ENCODE measurements at places on chromosomes 7 and 10.
A peak's percentile ranks its signal among the peaks of the same experiment; 100 is the strongest.

DNA sequence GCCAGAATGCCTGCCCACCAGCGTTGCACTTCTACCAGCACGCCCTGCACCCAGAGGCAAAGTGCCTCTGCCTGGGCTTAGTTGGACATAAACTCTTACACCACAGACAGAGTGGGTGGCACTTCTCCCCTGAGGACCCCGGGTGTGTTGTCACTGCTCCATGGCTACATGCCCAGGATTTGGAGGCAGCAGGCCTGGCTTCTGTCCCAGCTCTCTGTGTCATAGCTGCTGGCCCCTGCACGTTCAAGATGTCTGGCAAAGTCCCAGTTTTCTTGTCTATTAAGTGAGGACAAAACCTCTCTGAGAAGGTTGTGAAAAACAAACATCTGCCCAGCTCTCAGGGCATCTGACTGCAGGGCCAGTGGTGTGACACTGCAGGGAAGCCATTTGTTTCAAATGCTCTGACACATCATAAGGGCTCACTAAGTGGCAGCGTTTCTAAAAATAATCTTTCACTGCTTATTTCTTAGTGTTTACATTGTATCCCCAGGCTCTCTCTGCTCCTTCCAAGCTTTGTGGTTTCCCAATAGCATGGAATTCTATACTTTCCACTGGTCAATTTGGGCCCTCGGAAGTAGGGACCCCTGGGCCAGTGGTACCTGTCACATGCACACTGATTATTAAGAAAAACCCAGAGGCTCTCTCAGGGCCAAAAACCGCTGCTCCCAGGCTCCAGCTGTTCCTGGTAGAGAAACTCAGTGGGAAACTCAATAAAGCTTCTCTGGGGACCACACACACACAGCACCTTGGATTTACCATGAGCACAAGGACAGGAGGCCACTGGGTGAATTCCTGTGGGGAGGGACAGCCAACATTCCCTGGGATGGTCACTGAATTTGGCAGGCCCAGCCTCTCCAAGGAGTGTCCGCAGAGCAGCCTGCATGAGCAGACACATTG is 86.2 kb upstream of the ANLN start:
- no peak for DNase-seq

GRCh38 chr10:119103241-119103902 is 541 bp upstream of the DENND10 start:
- DNase-seq = no peak

DNA sequence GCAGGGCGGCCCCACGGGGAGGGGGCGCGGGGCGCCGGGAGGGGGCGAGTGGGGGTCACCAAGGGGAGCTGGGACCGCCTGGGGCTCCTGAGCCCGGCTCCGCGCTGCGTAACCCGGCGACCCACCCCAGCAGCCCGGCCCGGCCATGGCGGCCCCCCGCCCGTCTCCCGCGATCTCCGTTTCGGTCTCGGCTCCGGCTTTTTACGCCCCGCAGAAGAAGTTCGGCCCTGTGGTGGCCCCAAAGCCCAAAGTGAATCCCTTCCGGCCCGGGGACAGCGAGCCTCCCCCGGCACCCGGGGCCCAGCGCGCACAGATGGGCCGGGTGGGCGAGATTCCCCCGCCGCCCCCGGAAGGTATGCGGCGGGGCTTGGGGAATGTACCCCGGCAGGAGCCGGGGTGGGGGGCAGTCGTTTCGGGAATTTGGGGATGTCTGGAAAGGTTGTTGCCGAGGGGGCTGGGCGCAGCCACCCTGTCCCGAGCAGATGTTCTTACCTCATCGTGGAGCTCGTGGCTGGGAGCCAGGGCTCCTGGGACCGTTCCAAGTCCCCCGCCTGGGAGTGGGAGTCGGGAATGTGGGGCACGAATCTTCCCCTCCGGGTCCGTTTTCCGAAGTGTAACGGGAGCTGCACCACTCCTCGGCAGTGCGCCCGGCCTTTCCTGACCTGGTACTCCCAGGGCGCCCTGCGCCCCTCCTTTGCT is 431 bp downstream of the ZYX start:
- no peak for DNase-seq

GRCh38 chr7:75943864-75944263 is 28.9 kb downstream of the POR start:
- DNase-seq = no peak

DNA sequence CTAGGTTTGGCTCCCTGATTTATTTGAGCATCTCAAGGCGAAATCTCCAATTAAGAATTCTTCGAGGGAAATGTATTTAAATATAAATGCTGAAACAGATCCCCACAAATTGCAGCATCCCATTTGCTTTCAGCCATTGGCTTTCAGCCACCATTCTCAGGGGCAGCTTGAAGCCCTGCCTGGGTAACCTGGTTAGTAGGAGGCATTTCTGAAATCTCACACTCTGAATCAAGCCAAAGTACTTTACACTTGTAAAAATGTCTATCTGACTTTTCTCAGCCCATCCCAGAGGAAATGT is 49.1 kb downstream of the GCC1 start:
- no peak for DNase-seq

- DNase-seq = no peak
These were observed 46.1 kb upstream of the CACUL1 start for GRCh38 chr10:118800920-118801319.

GRCh38 chr10:113267619-113268562 is 285.0 kb upstream of the HABP2 start:
- no peak for DNase-seq

GRCh38 chr10:6300106-6300783 is 97.5 kb downstream of the PFKFB3 start:
- DNase-seq = no peak

GRCh38 chr10:49071160-49071761 is 44.1 kb downstream of the VSTM4 start:
- DNase-seq = no peak

DNA sequence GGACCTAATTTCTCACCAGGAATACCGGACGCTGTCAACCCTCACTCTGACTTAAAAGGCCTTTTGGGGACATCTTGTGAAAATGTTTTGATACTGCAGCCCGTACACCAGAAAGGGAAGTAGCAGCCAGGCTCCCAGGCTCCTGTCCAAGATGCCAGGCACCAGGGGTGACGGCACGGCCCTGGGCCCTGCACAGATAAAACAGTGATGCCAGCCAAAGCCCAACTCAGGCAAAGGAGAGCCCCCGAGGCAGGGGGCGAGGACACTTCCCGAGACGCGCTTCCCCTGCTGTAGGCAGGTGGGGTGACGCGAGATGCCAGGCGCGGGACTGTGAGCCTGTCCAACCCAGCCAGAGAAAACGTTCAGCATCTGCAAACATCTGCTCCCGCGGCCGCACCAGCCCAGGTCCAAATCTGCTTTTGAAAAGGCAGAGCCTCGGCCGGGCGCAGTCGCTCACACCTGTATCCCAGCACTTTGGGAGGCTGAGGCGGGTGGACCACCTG is 15.7 kb downstream of the ZFAND2A start:
- DNase-seq = no peak

GRCh38 chr10:100510533-100511308 is 8.9 kb downstream of the SEC31B start:
- DNase-seq = peak; percentile 33

DNA sequence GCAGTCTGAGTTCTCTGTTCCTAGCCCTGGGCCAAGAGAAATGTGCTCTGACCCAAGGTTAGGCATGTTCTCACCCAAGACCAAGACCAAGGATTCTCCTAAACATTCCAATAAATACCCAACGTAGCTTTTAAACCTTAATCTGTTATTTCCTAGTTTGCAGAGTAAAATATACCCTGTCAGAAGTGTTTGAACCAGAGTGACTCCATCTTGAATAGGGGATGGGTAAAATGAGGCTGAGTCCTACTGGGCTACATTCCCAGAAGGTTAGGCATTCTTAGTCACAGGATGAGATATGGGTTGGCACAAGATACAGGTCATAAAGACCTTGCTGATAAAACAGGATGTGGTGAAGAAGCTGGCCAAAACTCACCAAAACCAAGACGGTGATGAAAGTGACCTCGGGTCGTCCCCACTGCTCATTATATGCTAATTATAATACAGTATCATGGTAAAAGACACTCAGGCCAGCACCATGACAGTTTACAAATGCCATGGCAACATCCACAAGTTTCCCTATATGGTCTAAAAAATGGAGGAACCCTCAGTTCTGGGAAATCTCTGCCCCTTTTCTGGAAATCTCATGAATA is 27.7 kb downstream of the PLXNA4 start:
- DNase-seq = no peak

DNA sequence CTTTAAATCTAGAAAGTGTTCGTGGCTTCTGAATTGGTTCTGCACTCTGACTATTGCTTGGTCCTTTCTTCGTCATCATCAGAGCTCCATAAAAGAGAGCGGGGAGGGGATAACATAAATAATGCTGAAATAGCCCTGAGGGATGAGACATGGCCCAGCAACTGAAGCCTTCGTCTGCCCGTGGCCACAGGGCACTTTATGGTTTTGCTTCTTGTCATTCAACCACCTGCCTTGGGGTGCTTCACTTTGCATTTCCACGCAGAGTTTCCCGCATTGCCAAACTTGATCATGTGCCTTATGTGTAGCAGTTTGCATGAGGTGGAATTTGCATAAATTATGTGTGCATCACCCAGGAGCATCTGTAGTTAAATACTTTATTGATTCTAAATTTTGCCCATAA is 15.9 kb downstream of the GSTO2 start:
- no peak for DNase-seq

DNA sequence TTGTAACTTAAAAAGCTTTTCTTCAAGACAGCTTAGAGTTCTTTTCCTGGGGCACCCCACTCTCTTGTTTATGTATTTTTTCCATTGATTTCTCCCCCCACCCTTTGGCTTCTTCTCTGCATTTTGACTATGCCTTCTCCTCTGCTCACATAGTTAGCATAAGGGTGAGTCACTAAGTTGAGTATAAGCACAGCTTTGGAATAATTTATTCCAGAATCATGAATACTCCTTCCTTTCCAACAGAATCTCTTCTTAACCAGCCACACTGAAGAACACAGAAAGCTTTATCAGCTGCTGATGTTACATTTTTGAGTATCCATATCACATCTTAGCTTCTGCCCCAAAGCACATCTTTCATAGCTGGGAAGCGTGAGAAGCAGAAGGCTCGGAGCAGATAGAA is 449.5 kb upstream of the MKI67 start:
- DNase-seq = no peak

- no peak for DNase-seq
These were observed 39.9 kb downstream of the PLEKHA8 start for GRCh38 chr7:30068117-30068516.

DNA sequence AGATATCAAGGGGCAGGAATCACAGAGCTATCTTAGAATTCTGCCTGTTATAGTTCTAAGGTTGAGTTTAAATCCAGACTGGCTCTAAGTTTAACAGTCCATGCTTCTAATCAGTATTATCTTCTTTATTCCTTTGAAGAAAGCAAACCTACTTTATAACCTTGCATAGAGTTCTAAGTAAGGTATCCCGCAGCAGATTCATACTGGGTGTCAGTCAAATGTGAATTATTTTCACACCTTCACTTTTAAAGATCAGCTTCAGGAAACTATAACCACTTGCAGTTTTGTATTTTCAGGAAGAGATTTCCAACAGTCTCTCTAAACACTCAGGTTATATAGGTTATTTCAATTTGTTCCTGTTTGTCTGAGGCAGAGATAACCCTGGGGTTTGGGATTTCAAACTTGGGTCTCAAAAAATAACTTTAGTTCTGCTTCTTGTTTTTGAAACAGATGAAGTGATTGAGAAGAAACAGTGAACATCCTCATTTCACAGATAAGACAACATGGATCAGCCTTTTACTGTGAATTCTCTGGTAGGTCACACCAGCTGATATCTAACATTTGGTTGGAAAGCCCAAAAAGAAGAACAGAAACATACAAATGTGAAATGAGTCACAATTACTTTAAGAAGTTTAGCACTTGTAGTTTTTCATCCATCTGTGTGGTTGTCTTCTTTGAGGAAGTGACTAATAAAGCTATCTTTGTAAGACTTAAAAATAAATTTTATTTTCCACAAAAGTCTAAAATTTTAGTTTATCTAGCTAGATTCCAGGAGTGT is 21.4 kb downstream of the STAMBPL1 start:
- DNase-seq = no peak

DNA sequence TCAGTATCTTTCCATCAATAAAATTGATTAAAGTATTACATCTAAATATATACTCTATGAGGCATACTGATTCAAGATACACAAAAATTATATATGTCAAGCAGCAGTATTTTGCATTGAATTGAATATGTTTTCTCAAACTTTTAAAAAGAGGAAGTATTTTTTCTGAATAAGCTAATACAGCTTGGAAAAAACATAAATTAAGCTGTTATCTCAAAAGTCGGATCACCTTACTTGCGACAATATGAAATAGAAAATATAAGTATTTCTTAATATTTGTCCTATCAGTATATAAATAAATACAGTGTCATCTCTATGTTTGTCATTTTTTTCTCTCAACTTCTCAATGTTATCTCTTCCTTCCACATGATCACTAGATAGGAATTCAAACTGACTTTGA is 139.3 kb downstream of the MBL2 start:
- no peak for DNase-seq

- no peak for DNase-seq
These were observed 113.2 kb upstream of the DGKB start for GRCh38 chr7:15015545-15016314.

GRCh38 chr10:69475433-69475830 is 24.2 kb downstream of the TSPAN15 start:
- DNase-seq = no peak

GRCh38 chr10:42975005-42975493 is 101.8 kb upstream of the RET start:
- no peak for DNase-seq

DNA sequence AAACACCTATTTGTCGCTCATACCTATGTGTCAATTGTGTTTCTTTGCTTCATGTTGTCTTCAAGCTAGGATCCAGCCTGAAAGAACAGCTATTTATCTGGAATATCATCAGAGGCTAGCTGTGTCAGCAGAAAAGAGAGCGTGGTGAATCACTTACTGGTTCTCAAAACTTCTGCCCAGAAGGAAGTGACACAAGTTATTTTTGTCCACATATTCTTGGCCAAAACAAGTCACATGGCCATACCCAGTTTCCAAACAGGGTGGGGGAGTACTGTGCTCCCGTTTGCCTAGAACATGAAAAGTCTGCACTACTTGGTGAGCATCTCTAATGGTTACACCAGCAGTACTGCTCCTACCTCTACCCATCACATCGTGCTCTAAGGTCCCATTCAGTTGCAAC is 160.9 kb upstream of the CSTF2T start:
- DNase-seq = no peak

GRCh38 chr7:4931943-4932342 is 27.0 kb downstream of the MMD2 start:
- DNase-seq = no peak

DNA sequence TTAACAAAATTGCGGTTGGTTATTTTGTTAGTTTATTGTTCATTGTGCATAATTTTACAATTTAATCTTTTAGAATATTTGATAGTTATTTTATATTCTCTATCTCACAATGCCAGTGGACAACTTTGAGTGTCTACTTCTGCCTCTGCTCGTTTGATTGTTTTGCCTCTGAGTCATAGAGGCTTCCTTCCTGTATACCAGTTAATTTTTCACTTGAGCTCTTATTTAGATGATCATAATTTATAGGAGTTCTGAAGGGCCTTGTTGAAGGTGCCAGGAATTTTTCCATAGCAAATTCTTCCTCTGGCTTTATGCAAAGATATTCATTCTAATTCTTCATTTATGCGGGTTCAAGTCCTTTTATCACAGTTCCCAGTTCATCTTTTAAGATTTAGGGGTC is 5.2 kb upstream of the MALRD1 start:
- DNase-seq = no peak
